ENCODE measurements at places on chromosomes 5 and 9.

DNA sequence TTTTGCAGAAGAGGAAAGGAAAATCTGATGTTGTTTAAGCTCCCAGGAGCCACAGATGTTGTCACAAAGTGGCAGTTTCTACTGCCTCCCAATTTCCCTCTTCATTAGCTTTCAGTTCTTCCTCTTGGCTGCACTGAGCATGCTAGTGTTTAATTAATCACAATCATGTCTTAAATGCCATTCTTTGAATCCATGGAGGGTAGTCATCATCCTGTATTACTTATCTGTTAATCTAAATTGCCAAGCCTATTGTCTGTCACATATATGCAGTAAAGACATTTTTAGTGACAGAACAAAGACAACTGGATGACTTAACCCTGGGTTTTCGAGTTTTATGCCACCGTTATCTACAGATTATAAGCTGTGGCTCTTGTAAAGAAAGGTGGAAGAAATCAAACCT, 14.7 kb downstream of the KLHL9 start:
- no peak for DNase-seq

- no peak for DNase-seq
Observed at GRCh38 chr5:112529525-112529924, 110.4 kb upstream of the EPB41L4A start.

DNA sequence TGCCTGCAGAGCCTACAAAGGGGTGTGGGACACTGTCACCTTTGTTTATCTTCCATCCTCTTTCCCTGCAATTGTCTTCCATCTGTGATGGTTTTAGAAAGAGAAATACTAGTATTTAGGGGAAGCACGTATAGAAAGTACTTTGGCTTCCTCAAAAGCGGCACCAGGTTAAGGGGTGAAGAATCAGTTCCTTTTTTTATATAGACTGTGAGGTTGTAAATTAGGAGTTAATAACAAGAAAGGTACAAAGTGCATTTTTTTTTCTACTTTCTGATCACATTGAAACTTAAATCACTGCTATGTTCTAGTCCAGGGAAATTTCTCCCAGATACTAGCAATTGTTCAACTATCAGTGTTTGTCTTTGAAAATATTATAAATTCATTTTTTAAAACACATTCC, 219.3 kb downstream of the CEMIP2 start:
- no peak for DNase-seq

DNA sequence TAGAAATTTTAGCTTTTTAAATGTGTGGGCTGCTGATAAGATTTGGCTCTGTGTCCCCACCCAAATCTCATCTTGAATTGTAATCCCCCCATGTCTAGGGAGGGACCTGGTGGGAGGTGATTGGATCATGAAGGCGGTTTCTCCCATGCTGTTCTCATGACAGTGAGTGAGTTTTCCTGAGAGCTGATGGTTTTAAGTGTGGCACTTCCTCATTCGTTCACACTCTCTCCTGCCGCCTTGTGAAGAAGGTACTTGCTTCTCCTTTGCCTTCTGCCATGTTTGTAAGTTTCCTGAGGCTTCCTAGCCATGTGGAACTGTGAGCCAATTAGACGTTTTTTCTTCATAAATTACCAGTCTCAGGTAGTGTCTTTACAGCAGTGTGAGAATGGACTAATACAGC, 127.8 kb upstream of the MVB12B start:
- no peak for DNase-seq

DNA sequence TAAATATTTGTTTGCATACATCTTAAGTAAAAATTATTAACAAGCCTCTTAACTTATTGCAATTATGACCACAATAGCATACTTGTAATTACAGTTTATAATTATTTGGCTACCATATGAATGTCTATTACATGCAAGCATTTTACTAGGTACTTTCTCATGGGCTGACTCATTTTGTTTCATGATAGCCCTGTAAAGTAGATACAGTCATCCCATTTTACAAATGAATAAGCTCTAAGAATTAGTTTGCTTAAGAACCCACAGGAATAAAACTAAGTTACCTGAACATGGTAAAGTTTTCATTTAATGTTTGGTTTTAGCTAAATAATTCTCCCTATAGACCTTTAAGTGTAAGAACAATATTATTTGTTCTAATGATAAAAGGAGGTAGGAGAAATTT, 126.6 kb upstream of the IZUMO3 start:
- no peak for DNase-seq

DNA sequence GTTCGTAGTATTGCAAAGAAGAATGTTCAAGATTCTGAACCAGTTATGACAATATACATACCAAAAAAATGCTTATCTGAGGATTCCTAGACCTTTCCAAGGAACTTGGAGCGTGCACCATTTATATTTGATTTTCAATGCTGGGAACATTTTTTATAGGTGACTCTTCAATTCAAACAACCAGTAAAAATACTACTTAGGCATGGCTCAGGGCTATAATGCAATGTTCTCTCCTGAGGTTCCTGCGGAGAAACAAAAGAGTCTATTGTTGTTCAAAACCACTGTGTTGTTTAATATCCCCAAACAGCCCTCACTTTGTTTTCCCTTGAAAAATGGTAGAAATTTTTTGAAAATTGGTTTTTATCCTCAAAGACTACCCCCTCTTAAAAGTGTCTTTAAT, 335.7 kb upstream of the IZUMO3 start:
- no peak for DNase-seq

GRCh38 chr9:20490246-20490834, 132.0 kb downstream of the MLLT3 start:
- no peak for DNase-seq

GRCh38 chr5:134449167-134449566, 37.5 kb upstream of the CDKN2AIPNL start:
- DNase-seq: no peak

DNA sequence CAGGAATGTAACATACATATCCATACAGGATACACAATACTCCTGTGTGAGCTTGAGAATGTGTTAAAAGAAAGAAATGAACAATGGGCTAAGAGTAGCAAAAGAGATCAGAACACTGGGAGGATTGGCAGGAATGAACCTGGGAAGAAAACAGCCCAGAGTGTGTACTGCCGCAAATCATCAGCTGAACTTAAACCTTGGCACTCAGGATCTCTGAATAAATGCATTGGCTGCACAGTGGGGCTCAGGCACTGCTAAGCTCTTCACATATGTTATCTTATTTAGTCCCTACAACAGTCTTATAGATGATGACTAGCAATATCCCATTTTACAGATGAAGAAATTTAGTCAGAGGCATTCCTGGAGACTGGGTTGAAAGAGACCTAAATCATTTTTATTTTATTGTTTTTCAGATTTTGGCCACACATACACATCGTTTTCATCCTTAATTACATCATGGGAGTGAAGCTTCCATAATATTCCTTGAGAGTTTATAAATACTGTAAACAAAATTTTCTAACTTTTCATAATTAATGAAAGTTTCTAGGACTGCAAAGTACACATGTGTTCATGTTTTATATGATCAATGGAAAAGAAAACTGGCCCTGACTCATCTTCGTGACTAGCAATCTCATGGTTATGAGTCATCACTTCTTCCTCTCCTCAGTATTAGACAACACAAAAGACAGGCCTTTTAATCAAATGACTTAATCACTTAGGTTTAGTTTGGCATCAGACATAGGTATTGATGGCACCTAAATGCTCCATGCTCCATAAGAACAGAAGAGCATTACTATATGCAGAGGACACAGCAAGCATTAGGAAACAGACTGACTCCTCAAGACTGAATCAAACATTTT, 59.2 kb downstream of the CDH18 start:
- no peak for DNase-seq

GRCh38 chr5:10059556-10059955, 190.1 kb downstream of the ATPSCKMT start:
- DNase-seq: no peak

All from GF-D8 (cell line).